ENCODE measurements at places on chromosomes 16 and 17.

DNA sequence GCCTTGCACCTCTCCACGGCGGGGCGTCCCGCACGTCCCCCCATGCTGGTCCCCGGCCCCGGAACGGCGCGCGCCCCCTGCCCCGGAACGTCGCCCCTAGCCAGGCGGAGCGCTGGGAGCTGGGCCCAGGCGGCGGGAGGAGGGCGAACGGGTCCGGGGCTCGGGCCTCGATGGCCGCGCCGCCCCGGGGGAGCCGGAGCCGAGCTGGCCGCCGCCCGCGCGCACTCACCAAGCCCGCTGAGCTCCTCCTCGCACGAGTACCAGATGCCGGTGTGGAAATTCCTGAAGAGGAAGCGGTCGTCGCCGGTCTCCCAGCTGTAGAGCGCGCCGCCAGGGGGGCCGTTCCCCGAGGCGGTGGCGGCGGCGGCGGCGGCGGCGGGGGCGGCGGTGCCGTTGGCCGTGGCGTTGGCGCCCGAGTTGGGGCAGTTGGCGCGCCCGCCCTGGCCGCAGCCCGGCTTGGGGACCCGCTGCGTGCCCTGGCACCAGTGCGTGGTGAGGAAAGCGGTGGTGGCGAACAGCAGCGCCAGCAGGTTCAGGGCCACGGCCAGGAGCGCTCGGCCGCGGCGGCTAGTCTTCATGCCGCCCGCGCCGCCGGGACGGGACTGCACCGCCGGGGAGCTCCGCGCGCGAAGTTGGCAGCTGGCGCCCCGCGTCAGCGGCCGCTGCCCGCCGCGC is 530 bp downstream of the GSG1L start:
- H3K27ac ChIP-seq, result no peak overlapping the region
- H3K4me1 ChIP-seq, result peaks cover 5% of the 10 kb centered on the region
- no peaks in the 10 kb centered on the region for H3K36me3 ChIP-seq
- H3K27me3 ChIP-seq, result peaks cover 45% of the 10 kb centered on the region

DNA sequence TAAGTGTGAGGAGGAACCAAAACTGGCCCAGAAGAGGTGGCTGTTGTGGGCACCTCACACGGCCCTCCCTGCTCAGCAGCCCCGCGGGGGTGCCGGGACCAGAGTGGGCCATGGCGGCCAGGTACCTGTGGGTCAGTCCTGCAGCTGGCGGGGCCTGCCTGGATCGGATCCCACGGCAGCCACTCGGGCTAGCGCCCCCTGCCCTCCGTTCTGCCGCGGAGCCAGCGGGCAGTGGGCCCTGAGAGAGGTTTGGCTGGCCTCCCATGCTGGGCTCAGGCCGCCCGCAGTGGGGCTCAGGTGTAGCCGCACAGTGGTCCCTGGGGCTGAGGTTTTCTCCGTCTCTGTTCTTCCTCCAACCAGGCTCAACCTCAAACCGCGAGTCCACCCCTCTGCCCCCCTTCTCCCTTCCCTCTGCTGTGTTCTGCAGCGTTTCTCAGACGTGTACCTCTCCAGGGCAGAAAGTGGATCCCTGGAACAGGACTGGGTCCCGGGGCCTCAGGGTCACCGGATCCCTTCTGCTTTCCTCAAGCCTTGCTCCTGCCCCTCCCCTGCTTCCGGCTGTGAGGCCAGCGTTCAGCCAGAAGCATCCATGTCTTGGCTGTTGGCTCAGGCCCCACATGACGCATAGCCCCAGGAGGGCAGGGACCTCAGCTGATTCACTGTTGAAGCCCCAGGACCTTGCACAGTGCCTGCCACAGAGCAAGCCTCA is 28.6 kb upstream of the ITGA3 start:
- H3K4me3 ChIP-seq, result peak overlapping the region; percentile 88
- H3K36me3 ChIP-seq, result no peaks in the 10 kb centered on the region
- peaks cover 39% of the 10 kb centered on the region for H3K4me1 ChIP-seq
- no peaks in the 10 kb centered on the region for H3K27me3 ChIP-seq
- H3K27ac ChIP-seq, result peak overlapping the region; percentile 97

- peak overlapping the region; percentile 94 for H3K27ac ChIP-seq
- peak overlapping the region; percentile 30 for H3K4me3 ChIP-seq
- H3K36me3 ChIP-seq, result no peaks in the 10 kb centered on the region
- peak; percentile 71 for DNase-seq
- H3K4me1 ChIP-seq, result peaks cover 45% of the 10 kb centered on the region
- peaks cover 4% of the 10 kb centered on the region for H3K27me3 ChIP-seq
These were observed 21.4 kb upstream of the JPH3 start for GRCh38 chr16:87580855-87581261.

GRCh38 chr16:8963010-8963820 is 491 bp downstream of the USP7 start:
- DNase-seq, result no peak
- peak overlapping the region; percentile 28 for H3K4me3 ChIP-seq
- no peaks in the 10 kb centered on the region for H3K27me3 ChIP-seq

DNA sequence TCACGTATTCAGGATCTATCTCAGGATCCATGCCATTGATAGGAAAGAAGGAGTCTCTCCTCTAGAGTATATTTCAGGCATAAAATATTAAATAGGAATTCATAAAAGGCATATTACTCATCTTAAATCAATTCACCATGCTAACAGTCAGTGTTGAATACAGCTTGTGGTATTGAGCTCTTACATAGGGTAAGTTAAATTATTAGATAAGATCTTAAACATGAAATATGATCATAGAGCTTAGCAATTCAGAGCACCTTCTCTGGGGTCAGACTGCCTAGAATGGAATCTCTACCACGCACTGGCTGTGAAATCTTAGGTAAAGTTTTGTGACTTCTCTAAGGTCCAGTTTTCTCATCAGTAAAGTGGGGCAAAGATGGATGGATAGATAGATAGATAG is 20.7 kb downstream of the MARCHF10 start:
- H3K27ac ChIP-seq, result no peak overlapping the region
- H3K27me3 ChIP-seq, result no peaks in the 10 kb centered on the region
- H3K36me3 ChIP-seq, result peaks cover 24% of the 10 kb centered on the region
- no peak overlapping the region for H3K4me3 ChIP-seq
- DNase-seq, result no peak

GRCh38 chr17:9181640-9182039 is 160.3 kb downstream of the NTN1 start:
- peaks cover 2% of the 10 kb centered on the region for H3K27me3 ChIP-seq
- H3K4me3 ChIP-seq, result no peak overlapping the region
- DNase-seq, result no peak
- no peaks in the 10 kb centered on the region for H3K4me1 ChIP-seq
- no peak overlapping the region for H3K27ac ChIP-seq

DNA sequence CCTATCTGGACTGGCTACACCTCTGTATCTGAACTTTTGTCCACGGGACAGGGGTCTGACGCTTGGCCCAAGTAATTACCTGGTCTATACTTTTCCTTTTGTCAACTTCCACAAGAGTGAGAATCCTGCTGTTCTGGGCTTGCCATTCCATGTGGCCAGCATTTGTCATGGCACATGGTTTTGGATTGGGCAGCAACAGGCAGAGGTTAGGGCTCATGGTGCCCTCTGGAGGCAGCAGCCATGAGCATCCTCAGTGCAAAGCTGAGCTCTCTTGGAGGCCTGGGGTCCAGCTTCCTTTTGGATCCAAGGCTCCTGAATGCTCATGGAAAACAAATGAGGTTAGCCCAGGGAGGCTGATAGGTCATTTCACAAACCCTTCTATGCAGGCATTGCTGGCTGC is 7.5 kb upstream of the EDC4 start:
- peaks cover 14% of the 10 kb centered on the region for H3K36me3 ChIP-seq
- peak; percentile 47 for DNase-seq
- 0 out of 2 replicates have a peak, but pooled peaks cover 2% of the 10 kb centered on the region for H3K27me3 ChIP-seq
- H3K27ac ChIP-seq, result peak overlapping the region; percentile 64

DNA sequence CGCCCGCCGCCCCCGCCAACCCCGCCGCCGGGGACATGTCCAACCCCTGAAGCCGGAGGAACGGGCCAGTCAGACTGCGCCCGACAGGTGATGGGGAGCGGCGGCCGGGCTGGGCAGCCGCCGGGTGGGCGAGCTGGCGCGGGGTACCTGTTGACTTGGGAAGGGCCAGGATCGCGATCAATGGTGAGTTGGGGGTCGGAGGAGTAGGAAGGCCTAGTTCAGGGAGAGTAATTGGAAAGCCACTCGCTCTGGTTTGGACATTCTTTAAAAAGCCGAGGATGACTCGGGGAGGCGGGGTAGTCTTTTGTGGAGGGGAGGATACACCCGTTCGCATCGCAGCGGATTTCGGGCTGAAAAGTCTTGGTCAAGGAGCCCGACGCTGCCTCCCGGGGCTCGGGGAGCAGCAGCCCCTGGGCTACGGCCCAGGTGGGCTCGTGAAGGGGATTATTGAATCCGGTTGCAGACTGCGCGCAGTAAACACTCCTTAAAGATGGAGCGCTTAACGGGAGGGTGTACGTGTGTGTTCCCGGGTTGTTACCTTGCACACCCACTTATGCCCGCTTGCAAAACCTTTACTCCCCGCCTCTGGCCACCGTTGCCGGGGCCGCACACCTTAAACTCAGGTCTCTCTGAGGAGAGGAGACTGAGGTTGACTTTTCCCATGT is 123.8 kb downstream of the GOSR1 start:
- H3K4me1 ChIP-seq, result peaks cover 54% of the 10 kb centered on the region
- DNase-seq, result no peak
- H3K36me3 ChIP-seq, result no peaks in the 10 kb centered on the region
- peak overlapping the region; percentile 93 for H3K4me3 ChIP-seq
- peak overlapping the region; percentile 89 for H3K27ac ChIP-seq

DNA sequence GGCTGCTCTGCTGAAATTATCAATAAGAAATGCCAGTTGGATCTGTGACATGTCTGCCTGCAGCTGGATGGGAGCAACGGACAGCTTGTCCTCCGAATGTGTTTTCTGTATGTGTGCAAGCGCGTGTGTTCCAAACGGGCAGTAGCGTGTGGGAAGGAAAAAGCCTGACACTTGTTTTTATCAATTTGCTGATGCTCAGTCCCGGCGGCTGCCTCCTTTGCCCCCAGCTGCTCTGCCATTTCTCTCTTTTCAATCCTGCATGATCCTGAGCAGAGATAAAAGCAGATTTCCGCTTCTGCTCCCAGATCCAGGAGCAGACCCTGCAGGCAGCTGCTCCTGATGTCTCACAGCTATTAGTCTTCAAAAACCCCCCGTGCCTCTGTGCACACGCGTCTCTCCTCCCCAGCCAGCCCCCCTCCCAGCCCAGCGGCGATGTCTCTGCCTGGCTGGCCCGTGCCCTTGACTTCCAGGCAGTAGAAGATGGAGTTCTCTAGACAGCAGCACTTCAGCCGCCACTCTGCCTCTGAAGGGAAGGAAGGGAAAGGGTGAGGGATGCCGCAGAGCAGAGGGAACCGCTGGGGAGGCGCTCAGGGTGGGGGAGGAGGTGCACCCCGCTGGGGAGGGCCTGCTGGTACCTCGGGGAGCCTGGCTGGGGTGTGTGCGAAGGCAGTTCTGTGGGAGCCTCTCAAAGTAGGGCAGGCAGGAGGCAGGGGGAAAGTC is 4.1 kb downstream of the PRCD start:
- H3K27ac ChIP-seq, result no peak overlapping the region
- DNase-seq, result no peak
- H3K27me3 ChIP-seq, result peaks cover 14% of the 10 kb centered on the region
- no peaks in the 10 kb centered on the region for H3K36me3 ChIP-seq
- no peak overlapping the region for H3K4me3 ChIP-seq

GRCh38 chr16:28313587-28313986 is 21.3 kb downstream of the SBK1 start:
- H3K4me1 ChIP-seq, result no peaks in the 10 kb centered on the region
- H3K27me3 ChIP-seq, result peaks cover 29% of the 10 kb centered on the region
- no peaks in the 10 kb centered on the region for H3K36me3 ChIP-seq
- H3K27ac ChIP-seq, result no peak overlapping the region
- no peak for DNase-seq
